Activated naive CD4-positive, alpha-beta T cell (primary cell): ENCODE measurements at places on chromosomes 11 and 22.
A peak's percentile ranks its signal among the peaks of the same experiment; 100 is the strongest.

DNA sequence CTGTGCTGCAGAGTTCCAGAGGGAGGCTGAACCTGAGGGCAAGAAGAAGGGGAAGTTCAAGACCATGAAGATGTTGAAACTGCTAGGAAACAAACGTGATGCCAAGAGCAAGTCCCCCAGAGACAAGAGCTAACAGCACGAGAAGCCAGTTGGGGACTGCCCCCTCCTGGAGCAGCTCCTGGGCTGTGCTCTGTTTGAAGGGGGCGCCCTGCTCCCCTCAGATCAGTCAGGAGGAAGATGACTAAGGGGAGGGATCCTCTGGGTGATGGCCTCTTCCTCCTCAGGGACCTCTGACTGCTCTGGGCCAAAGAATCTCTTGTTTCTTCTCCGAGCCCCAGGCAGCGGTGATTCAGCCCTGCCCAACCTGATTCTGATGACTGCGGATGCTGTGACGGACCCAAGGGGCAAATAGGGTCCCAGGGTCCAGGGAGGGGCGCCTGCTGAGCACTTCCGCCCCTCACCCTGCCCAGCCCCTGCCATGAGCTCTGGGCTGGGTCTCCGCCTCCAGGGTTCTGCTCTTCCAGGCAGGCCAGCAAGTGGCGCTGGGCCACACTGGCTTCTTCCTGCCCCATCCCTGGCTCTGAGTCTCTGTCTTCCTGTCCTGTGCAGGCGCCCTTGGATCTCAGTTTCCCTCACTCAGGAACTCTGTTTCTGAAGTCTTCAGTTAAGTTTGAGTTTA is 12.6 kb downstream of the C22orf23 start:
- DNase-seq = no peak

GRCh38 chr11:16346975-16347374 is 9.4 kb downstream of the SOX6 start:
- no peak for DNase-seq

GRCh38 chr11:44149651-44150050 is 54.2 kb downstream of the EXT2 start:
- DNase-seq = no peak

DNA sequence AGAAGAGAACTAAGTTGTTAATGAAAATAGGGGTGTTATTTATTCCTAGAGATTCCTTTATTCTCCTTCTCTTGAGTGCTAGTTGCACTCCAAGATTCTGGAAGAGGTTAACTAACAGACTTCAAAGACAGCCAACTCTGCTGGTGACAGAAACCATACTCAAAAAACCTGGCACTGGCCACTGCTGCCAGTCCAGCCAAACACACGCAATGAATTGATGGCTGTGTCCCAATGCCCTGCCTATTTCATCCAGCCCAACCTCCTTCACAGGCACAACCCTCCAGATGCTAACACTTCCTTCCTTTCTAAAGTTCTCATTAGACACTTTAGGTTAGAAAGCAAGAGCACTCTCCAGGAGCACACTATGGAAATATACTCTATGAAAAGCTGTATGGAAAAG is 150.8 kb upstream of the C11orf58 start:
- no peak for DNase-seq

DNA sequence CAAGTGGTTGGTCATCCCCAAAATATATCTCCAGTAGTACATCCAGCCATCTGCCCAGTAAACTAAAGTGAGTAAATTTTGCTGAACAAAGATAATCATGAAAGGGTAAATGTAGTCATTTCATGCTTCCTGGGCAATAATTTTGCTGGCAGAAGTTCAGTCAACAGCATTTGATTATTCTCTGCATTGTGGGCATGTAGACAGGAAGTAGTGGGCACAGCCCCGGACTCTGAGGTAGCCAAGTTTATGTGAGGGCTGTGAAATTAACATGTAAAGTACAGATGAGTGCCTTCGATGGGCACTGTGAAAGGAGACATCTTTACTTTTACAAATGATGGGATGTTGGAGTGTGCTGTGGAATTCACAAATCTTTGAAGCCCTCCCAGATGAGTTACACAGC is 312.2 kb upstream of the MTNR1B start:
- DNase-seq = no peak

- no peak for DNase-seq
These were observed 128.3 kb downstream of the ARL14EP start for GRCh38 chr11:30451167-30451566.

- DNase-seq = no peak
These were observed 119.0 kb downstream of the SLC17A6 start for GRCh38 chr11:22456993-22457762.

- no peak for DNase-seq
These were observed 6.4 kb upstream of the CDPF1 start for GRCh38 chr22:46256358-46256958.

DNA sequence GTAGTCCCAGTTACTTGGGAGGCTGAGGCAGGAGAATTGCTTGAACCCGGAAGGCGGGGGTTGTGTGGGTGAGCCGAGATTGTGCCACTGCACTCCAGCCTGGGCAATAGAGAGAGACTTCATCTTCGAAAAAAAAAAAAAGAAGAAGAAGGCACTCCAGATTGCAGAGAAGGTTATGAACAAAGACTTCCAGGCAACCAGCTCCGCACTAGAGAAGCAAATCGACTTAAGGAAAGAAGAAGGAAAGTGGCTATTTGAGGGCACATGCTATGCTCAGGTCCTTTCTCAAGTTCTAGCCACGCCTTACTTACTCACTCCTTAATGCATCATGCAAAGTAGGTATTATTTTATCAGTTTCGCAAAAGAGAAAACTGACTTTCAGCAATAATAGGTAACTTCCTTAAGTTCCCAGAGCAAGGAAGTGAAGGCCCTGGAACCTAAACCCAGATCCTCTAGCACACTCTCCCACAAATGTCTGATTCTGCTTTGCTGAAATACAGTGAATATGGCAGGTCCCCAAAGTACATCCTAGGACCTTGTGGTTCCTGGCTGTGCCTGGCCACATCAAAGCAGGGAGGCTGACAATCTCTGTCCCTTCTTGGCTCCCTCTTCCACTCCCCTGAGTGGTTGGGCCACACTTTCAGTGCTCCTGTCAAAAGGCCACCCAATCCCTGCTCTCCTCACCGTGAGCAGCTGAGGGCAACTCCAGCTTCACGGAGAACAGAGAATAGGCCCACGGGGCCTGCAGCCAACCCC is 14.2 kb downstream of the CD3E start:
- no peak for DNase-seq

DNA sequence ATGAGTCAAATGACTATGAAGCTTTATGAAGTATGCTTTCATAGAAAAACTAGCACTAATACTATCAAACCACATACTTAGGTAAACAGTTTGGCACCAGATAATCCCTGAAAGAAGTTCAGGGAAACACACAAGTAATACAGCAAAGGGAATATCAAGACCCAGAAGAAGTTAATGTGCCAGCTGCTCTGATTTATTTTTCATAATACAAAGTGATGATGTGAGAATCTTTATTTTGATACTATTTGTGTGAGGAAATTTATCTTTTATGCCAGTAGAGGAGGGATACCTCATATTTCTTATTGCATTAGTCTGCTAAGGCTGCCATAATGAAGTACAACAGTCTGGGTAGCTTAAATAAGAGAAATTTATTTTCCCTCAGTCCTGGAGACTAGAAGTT is 67.7 kb upstream of the ANO3 start:
- DNase-seq = no peak

DNA sequence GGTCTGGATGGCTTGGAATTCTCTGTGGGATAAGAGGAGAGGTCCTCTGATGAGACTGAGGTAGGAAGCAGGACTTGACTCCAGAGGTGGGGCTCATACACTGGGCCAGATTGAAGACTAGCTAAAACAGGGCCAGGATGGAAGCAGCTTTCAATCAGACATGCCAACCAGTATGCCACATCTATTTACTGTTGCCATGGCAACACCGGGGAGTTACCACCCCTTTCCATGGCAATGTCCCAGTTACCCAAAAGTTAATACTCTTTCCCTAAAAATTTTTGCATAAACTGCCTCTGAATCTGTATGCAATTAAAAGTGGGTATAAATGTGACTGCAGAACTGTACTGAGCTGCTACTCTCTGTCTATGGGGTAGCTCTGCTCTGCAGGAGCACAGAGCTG is 247.5 kb upstream of the ZBED5 start:
- DNase-seq = no peak

DNA sequence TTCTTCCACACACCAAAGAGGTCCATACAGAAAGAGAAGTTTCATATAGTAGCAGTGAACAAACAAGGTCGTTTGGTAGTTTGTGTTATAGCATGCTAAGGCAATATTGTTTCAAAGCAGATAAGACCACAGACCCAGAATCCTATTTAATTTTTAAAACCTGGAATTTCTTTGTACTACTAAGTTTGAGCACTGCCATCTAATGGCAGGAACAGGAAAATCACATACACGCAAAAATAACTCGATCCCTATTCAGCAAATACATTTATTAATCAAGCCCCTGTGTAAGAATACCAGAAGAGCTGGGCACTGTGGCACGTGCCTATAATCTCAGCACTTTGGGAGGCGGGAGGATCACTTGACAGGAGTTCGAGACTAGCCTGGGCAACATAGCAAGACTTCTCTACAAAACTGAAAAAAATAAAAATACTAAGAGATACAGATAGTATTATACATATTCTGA is 2.9 kb upstream of the BTBD10 start:
- no peak for DNase-seq

- DNase-seq = no peak
These were observed 118.6 kb downstream of the KCNQ1 start for GRCh38 chr11:2563213-2564007.

- DNase-seq = no peak
These were observed 219.4 kb upstream of the RAG2 start for GRCh38 chr11:36817336-36817965.

DNA sequence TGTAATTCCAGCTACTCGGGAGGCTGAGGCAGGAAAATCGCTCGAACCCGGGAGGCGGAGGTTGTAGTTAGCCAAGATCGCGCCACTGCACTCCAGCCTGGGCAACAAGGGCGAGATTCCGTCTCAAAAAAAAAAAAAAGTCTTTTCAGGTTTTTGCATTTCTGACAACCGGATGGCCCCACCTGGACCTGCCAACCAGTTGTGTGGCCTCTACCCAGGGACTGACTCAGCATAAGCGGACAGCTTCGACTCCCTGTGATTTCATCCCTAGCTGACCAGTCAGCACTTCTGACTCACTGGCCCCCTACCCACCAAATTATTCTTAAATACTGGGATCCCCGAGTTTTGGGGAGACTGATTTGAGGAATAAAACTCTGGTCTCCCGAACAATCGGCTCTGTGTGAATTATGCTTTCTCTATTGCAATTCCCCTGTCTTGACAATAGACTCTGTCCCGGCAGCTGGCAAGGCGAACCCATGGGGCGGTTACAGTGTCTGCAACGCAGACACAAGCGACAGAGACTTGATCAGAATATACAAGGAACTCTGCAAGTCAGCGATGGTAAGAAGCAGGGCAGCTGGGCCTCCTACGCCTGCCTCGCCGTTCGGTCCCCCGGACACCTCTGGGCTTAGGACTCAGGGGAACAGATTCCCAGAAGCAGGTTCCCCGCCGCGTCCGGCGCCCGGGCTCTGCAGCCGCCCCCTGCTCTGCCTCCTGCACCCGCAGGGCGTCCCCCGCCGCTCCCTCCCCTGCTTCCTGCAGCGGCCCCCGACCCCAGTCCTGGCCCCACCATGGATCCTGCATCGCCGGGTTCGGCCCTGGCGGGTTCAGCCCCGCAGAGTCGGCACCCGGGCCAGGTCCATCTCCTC is 741 bp upstream of the TALDO1 start:
- DNase-seq = peak; percentile 33

GRCh38 chr11:65446446-65447277 is 24.1 kb downstream of the NEAT1 start:
- no peak for DNase-seq

DNA sequence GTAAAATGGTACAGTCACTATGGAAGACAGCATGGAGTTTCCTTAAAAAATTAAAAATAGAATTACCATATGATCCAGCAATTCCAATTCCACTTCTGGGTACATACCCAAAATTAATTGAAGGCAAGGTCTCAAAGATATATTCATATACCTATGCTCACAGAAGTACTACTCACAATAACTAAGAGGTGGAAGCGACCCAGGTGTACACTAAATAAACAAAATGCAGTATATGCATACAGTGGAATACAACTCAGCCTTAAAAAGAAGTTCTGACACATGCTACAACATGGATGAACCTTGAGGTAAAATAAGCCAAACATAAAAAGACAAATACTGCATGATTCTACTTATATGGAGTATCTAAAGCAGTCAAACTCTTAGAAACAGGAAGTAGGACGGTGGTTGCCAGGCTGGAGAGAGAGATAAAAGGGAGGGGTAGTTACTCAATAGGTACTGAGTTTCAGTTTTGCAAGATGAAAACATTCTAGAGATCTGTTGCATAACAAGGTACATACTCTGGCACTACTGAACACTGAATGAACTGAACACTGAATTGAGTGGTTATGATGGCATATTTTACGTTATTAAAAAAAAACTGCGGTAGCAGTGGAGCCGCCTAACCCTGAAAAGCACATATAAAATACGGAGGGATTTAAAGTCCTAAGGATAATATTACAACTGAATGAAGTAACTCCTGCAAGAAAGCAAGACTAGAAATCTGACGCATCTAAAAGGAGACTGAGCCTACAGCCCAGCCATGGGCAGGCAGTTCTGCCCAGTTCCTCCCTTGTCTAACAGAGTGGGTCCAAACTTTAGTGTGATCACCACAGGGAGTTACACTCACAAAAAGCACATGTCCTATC is 12.8 kb downstream of the DGCR2 start:
- DNase-seq = no peak

- no peak for DNase-seq
These were observed 655.5 kb downstream of the KCNA4 start for GRCh38 chr11:29361369-29361768.

GRCh38 chr11:123239191-123240150 is 44.4 kb upstream of the CLMP start:
- DNase-seq = no peak

DNA sequence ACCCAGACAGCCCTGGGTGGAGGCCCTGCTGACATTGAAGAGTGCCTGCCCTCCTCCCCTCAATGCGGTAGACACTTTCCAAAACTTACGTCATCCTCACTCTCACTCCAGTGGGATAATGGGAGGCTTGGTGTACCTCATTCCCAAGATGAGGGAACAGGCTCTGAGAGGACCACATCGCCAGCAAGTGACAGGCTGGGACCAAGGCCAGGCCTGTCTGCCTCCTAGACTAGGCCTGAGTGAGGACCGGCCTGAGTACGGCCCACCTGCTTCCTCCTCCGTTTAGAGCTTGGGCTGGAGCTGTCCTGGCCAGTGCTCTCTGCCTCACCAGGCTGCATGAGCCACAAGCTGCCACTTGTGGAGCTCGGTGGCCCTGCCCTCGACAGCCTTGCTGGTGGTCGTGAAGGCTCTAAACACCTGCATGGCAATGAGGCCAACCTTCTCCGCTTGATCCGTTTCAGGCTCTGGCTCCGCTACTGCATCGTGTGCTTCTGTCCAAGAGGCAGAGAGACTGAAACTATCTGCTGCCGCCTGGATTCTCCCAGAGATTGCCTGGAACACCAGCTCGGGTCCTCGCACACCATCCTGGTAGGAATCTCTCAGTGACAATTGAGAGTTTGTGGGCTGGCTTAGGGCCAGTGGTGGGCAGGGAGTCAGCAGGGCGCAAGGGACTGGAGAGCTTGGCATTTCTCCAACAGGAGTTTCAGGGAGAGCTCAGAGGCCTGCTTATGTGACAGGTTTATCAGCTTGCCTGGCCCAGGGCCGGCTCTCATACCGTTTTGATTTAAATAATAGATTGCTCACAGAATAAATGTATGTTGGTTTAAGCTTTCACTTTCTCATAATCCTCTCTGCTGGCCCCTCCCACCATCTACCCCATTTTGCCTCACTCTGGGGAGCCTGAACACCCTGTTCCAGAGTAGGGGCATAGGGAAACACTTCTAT is 9.4 kb downstream of the LRRC75B start:
- DNase-seq = no peak
